ENCODE measurements at places on chromosomes 16 and 17.

GRCh38 chr17:78497115-78497540 is 80.1 kb downstream of the DNAH17 start:
- DNase-seq, result peak; percentile 64

- no peak for DNase-seq
Observed at GRCh38 chr17:81706757-81707624, 3.8 kb downstream of the MRPL12 start.

- no peak for DNase-seq
Observed at GRCh38 chr17:74414510-74414909, 17.4 kb upstream of the GPRC5C start.

GRCh38 chr16:68768175-68768574 is 31.1 kb downstream of the CDH1 start:
- DNase-seq, result no peak

GRCh38 chr16:77986011-77986740 is 36.2 kb upstream of the CLEC3A start:
- no peak for DNase-seq

GRCh38 chr17:14717859-14718258 is 417.0 kb downstream of the HS3ST3B1 start:
- no peak for DNase-seq

DNA sequence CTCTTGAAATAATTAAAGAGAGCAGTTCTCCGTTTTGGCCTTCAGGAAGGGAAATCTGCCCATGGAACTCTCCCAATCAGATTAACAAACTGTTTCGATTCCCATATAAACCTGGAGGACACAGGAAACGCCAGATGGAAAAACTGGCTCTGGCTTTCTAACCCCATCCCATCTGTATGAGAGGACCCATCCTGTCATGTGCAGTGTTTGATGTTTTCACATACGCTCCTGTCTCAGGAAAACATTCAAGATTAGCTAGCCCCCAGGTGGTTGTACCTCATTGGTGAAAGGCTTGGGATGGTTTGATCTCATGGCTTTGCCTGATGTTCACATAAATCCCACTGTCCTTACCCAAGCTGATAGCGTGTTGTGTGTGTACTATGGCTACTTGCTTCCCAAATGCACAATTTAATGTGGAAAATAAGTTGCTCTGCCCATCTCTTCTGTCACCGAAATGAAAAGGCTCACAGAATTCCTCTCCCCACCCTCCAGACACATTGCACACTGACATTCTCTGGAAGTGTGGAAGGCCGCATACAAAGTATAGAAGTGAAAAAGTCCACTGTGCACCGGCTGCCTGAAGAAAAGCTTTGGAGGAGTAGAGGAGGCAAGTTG is 18.2 kb upstream of the ERN1 start:
- DNase-seq, result no peak

DNA sequence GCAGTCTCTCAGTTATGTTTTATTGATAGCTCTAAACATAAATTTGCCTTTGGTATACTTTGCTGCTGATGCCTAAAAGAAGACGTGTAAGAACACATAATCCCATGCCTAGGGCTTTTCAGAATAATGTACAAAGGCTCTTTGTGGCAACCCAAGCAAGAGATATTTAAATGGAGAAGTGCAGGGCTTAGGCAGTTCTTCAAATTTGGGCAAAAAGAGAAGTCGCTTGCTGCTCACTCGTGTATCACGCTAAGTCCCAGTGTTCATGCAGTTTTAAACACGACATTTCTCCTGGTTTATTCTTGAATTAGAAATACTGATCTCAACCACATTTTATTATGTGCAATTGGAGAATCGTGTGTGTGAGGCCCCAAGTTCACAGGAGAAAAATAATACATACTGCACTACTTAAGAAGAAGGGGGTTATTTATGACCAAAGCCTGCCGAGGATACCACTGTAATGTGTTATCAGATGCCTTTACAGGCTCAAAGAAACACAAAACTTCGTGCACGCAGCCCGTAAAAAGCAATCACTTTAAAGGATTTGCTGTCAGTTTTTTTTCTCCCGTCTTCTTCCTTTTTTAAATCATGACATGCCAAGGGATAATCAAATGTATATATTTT is 22.5 kb upstream of the IRX6 start:
- DNase-seq, result no peak

- no peak for DNase-seq
Observed at GRCh38 chr17:48392857-48393256, 37.2 kb downstream of the SKAP1 start.

GRCh38 chr16:55370762-55371482 is 46.9 kb downstream of the IRX6 start:
- DNase-seq, result no peak

- no peak for DNase-seq
Observed at GRCh38 chr17:31289790-31290189, 7.2 kb downstream of the OMG start.

DNA sequence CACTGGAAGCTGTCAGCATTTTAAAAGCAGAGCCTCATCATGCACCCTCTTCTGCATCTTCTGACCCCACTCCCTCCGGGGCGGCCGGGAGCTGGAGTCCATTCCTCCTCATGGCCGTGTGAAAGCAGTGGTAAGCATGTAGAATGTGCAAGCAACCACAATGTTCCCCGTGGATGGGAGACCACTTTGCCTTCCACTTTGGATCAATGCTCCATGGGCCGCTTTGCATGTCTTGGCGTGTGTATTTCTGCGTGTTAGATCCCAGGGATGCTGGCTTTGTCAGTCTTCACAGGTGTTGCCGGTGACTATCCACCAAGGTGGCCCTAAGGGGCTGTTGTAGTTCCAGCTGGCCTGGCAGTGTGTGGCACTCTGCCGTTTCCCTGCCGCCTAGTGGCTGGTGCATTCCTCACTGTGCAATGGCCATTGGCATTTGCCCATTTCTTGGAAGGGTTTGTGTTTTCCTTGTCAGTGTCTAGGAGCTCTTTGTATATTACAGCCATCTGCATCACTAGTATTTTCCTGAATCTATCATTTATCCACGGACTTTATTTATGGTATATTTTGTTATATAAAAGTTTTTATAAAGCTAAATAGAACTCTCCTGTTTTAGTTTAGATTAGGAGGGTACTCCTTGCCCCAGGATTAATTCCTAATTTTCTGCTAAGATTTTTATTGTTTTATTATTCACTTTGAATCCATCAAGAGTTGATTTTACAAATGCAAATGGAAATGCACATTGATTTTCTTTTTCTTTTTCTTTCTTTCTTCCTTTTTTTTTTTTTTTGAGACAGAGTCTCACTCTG is 5.8 kb upstream of the ALDH3A1 start:
- no peak for DNase-seq

DNA sequence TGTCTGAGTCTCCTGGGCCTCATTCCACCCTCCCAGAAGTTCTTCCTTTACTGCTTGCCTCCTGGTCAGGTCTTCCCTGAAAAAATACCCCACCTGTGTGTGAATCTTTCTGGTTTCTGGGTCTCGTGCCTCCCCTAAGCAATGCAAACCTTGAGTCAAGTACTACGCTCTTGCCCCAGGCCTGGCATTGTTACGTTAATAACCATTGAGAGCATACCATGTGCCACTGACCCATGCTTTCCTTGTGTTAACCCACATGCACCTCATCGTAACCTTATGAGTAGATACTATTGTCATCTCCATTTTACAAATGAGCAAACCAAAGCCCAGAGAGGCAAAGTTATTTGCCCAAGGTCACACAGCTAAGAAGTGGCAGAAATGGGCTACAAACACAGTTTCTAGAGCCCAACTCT is 25.4 kb upstream of the TOB1 start:
- no peak for DNase-seq

- DNase-seq, result no peak
Observed at GRCh38 chr17:73030995-73031394, 61.5 kb downstream of the SLC39A11 start.

- no peak for DNase-seq
Observed at GRCh38 chr17:10372906-10373305, at the start of gene MYH13. Gene MYH13 (minus strand): TSS chr17:10373006. CDS start chr17:10364530, 8,476 bp downstream.

GRCh38 chr17:66401364-66401763 is 99.0 kb downstream of the PRKCA start:
- no peak for DNase-seq

DNA sequence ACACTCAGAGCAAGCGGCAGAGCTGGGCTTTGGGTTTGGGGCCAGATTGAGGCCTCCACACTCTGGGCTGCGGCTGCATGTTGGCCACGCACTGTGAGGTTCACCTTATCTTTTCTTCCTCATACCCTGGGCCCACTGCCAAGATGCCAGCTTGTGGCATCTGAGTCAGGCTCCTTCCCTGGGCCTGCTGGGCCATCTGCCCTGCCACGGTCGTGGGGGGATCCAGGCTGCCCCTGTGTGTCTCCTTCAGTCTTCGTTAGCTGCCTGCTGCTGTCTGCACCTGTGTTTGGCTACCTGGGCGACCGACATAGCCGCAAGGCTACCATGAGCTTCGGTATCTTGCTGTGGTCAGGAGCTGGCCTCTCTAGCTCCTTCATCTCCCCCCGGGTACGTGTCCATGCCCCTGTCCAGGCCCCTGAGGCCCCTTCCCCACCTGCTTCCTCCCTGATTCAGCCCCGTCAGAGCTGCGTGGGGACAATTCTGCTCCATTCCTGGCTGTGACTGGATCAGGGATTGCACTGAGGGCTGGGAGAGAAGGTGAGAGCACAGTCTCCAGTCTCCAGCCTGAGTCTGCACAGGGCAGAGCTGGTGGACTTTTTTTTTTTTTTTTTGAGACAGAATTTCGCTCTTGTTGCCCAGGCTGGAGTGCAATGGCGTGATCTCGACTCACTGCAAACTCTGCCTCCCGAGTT is 11.2 kb downstream of the SPNS3 start:
- peak; percentile 0 for DNase-seq

DNA sequence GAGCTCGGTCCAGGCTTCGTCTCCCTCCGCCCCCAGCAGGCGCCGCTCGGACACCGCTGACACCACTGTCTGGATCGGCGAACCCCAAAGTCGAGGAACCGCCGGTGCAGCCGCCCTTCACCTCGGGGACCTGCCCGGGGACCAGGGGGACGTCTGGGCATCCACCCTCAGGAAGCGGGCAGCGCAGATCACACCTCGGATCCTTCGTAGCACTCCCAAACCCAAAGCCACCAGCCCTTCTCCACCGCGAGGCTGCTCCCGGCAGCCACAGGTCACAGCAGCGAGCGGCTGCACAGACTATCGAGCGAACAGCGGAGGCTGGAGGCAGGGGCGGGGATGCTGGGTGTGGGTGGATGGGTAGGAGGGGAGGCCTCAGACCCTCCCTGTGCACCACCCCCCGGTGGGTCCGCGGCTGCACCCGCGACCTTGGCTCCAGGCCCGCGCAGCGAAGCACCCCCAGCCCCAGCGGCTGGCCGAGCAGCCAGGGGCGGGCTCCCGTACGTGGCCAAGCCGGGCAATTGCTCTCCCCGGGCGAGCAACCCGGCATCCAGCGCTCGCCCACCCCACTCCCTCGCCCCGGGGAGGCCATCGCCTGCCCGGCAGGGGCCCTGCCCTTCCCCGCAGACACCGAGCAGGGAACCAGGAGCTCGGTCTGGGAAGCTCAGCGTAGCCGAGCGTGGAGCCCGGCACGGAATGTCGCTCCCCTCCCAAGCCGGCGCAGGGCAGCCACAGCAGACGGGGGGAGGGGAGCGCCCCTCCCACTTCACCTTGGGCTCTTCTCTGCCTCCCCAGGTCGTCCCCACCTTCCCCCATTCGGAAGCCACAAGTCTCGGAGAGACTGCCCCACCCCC is 1.0 kb downstream of the SDK2 start:
- DNase-seq, result peak; percentile 13

GRCh38 chr17:37067555-37068111 is 118.9 kb downstream of the AATF start:
- peak; percentile 64 for DNase-seq

GRCh38 chr17:6639014-6639585 is 1.4 kb downstream of the KIAA0753 start:
- DNase-seq, result no peak

- no peak for DNase-seq
Observed at GRCh38 chr17:66149562-66149961, 42.4 kb downstream of the CEP112 start.

- DNase-seq, result no peak
Observed at GRCh38 chr16:24013864-24014645, 178.3 kb downstream of the PRKCB start.

DNA sequence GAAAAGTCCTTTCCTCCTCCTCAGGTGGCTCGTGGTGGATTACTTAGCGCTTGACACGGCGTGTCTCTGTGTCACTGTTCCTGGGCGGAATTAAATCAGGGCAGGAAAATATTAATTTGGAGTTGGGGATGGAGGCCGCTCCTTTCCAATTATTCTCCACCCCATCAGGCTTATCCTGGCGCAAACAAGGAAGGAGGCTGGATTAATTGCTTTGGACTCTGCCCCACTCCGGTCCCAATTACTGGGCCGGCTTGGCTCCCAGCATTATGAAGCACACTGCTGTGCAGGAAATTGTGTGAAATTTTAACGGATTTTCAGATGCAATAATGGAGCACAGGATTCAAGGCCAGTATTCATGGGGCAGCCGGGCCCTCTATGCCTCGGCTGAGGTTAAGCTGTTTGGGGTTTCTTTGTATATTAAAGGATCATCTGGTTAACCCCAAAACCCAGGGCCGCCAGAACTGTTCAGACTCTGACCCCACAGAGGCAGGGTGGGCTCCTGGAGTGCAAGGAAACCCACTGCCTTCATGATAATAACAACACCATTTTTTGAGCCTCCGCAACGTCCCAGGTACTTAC is 87.8 kb downstream of the MRM1 start:
- no peak for DNase-seq
